ENCODE measurements at places on chromosomes 3 and 15.

DNA sequence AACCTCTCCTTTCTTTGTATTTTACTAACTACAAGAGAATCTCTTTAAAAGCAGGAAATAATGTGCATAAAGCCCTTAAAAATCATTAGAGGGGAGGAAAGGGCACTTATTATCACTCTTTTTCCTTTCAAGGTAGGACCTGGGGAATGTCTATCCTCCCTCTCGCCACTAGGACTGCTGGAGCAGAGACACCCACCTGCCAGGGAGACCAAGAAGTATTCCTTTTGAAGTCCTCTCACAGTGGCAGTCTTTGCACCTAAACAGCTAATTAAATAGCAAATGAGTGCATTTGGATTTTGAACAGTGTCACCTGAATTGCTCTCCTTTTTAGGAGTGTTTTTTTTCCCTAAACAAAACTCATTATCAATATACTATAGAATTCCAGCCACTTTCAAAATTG, 874.1 kb downstream of the ZPLD1 start:
- no peak for DNase-seq

DNA sequence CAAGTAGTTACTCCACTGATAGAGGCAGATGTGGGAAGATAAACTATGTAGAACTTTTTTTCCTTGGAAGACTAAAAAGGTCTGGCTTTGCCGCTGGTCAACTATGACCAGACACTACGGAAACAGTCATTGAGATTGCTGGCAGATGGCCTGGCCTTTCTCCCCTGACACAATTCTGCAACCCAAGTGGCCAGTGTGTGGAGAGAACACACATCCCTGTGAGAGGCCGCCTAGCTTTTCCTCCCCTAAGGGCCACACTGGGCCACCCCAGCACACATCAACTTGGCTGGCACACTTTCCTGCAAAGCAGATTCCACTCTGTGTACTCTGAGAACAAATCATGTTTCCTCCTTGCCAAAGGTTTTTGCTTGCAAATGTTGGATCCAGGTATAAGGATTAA, 10.4 kb upstream of the TJP1 start:
- no peak for DNase-seq

DNA sequence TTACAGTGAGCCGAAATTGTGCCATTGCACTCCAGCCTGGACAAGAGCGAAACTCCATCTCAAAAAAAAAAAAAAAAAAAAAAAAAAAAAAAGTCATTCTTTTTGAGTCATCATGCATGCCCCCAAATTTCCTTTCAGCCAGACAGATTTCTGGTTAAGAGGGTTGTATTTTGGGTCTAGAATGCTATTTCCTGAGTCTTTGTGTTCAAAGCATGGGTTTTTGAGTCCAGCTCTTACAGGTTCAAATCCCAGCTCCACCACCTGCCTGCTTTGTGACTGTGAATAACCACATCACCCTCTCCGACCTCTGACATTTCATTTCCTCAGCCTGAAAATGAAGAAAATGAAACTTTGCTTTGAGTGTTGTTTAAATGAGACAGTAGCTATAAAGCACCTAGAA, 9.3 kb upstream of the C15orf61 start:
- DNase-seq, result no peak

DNA sequence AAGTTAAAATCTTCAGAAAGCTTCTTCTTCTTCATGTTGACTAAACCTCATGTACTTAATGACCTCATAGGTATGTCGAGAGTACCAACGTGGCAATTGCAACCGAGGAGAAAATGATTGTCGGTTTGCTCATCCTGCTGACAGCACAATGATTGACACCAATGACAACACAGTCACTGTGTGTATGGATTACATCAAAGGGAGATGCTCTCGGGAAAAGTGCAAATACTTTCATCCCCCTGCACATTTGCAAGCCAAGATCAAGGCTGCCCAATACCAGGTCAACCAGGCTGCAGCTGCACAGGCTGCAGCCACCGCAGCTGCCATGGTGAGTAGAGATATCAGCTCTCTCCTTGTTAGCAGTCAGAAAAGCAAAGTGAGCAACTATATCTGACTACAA, 176.5 kb downstream of the MBNL1 start:
- DNase-seq, result no peak

- DNase-seq, result no peak
Observed at GRCh38 chr3:76551739-76552138, 488.2 kb upstream of the ROBO2 start.

GRCh38 chr3:98768961-98769360, 5.8 kb downstream of the ST3GAL6 start:
- DNase-seq, result no peak

GRCh38 chr15:44883199-44883877, 73.1 kb upstream of the TERB2 start:
- DNase-seq, result no peak
